Mammary epithelial cell (primary cell): ENCODE measurements at places on chromosomes 6 and 20.

GRCh38 chr20:1696521-1697209 lies 39.1 kb upstream of the SIRPG start:
- DNase-seq = no peak

DNA sequence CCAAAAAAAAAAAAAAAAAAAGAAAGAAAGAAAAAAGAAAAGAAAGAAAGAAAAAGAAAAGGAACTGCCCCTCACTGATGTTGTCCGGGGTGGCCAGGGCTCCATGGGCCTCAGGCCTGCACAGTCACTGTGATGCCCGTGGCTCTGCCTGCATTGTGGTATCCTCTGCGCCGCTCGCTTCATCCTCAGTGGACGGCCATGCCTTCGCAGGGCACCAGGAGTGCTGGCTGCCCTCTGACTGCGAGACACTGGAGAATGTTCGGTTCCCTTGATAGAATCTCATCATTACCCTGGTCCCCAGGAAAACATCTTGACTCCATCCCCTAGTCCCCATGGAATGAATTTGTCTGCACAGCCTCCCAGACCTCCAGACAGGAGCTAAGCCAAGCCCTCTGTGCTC lies 61.7 kb downstream of the TMEM242 start:
- no peak for DNase-seq

DNA sequence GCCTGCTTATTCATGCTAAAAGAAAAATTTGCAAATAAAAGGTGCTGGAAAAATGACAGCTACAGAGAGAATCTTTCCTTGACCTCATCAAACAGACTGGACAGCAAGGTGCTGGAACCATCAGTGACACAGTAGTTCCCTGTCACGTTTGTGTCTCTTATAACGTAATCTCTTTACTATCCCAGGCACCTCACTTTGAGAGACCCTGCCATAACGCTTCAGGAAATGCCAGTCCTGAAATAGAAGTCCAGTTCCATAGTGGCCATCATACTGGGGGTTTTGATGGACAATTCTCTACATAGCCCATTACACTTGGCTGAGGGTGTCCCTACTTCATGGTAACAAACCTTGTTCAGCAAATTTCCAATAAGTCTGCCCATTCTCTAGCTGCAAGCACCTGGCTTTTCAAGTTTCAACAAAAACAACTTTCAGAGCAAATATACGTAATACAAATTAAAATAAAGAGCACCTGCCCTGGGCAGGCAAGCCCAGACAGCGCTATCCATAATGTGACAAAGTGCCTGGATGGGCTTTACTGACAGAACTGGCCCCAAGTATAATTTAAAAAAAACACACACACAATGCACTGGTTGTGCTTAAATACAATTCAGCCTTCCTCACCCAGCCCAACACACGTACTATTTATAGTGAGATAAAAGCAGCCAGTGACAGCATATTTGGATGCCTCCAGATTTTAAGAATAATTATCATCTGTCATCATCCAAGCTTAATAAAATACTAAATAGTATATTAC lies 38.7 kb downstream of the CNKSR3 start:
- peak; percentile 35 for DNase-seq

DNA sequence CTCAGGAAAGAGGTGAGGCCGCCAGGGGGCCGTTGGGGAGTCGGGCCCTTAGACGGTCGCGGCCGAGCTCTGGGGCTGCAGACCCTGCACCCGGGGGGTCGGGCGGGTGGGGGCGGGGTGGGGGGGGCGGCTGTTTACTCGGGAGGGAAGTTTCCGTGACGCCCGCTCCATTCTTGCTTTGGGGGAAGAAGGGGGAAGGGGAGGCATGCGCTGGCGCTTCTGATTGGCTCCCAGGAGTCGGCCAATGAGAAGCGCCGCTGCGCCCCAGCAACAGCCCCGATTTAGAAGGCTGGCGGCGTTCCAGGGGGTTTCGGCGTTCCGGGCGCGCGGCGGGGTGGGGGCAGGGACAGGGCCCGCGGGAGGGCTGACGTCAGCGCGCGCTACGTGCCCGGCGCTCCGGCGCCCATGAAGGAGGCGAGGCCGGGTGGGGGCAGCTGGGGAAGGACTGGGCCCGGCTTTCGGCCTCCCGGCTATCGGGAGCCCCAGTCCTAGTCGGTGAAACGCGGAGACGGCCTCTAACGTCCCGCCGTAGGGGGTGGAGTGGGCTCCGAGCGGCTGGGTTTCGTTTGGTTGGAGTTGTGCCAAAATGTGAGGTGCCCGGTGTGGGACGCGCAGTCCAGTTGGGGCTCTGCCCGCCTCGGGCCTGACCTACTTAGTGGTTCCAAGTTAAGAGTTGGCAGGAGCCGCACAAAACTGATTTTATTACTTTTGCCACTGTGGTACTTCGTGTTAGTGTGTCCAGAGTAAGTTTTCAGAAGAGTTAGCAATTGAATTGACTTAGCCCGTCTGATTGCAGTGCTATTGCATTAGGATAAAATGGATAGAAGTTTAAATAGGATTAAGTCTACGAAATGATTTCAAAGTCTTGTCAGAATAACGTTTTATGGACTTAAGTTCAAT lies 1.1 kb downstream of the PNRC1 start:
- DNase-seq = peak; percentile 92

DNA sequence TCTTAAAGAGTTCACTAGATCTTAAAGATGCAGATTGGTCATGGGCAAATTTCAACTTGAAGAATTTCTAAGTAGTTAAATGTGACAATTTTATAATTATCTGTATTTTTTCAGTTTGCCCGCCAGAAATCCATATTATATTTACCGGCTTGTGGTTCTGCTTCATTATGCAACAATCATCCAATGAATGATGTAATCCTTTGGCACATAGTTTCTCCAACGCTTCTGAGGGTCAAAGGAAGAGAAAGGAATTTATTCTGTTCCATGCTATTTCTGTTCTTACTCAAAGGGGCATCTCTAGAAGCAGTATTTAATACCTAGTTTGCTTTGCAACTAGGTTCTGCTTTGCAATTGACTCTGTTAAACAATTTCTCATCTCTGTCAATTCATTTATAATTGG lies 359.3 kb upstream of the PLCB4 start:
- DNase-seq = no peak

DNA sequence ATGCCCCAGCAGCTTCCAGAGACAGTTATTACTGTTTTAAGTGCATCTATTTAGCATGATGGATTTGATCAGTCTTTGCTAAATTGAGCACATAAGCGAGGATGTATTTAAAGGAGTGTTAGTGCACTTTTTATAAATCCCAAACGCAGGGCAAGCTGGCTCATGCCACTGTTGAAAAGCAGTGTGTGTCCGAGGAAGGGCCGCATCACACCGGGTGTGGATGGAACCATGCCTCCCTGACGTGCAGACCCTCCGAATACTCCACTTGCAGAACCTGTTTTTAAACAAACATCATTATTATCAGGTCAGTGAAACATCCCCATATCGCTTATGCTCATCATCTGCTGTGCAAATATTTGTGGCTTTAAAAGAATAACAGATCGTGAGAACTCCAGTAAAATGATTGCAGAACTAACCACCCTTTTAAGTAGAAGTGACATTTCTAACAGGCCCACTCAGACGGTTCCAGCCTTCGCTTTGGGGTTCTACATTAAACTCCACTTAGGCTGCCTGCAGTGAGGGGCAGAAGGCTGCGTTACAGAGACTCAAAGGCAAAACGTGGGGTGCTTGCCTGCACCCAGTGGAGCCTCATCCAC lies 190.1 kb downstream of the CDH4 start:
- DNase-seq = no peak

- peak; percentile 68 for DNase-seq
Measured at GRCh38 chr20:58309591-58310290, at the start of gene RAB22A. TSS of gene RAB22A (plus strand) at chr20:58309715. CDS start at chr20:58309977, 262 bp downstream.

DNA sequence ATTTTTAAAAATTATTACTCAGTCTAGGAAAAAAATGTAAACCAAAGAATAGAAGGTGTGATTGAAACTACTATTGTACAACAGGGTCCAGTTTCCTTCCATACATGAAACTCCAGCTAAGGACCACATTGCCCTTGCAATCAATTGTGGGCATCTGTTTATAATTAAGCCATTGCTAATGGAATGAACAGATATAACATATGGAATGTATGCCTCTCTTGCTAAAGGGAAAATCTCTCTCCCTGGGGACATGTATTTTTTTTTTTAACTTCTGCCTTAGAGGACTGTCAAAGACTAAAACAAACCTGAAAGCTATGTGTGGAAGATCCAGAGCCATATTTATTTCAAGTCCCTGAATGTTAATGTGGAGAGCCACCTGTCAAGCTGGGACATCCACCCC lies 336.8 kb upstream of the MANEA start:
- DNase-seq = no peak

- no peak for DNase-seq
Measured at GRCh38 chr20:62845416-62846160, 16.0 kb downstream of the TCFL5 start.

DNA sequence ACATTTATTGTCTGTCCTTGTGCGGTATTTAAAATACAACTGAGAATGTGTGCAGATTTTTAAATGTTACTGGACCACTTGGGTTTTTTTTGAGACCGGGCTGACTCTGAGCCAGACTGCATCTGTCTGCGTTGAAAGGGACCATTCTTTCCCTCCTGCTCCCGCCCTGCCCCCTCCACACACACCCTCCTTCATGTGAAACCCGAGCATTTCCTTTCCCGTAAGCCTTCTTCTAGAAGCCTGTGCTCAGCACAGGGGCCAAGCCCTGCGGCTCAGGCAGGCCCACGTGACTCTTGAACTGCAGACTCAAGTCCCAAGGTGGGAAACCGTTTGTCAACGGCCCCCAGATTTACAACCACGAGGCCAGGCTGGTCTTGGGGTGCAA lies 82.7 kb upstream of the FOXC1 start:
- DNase-seq = peak; percentile 32

DNA sequence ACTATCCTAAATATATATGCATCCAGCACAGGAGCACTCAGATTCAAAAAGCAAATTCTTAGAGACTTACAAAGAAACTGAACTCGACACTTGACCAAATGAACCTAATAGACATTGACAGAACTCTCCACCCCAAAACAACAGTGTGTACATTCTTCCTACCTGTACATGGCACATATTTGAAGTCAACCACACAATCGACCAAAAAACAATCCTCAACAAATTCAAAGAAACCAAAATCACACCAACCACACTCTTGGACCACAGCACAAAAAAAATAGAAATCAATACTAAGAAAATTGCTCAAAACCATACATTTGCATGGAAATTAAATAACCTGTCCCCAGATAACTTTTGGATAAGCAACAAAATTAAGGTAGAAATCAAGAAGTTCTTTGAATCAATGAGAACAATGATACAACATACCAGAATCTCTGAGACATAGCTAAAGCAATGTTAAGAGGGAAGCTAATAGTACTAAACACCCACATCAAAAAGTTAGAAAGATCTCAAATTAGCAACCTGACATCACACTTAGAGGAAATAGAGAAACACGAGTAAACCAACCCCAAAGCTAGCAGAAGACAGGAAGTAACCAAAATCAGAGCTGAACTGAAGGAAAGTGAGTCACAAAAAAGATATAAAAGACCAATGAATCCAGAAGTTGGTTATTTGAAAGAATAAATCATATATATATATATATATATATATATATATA lies 12.5 kb upstream of the TREM1 start:
- DNase-seq = no peak

DNA sequence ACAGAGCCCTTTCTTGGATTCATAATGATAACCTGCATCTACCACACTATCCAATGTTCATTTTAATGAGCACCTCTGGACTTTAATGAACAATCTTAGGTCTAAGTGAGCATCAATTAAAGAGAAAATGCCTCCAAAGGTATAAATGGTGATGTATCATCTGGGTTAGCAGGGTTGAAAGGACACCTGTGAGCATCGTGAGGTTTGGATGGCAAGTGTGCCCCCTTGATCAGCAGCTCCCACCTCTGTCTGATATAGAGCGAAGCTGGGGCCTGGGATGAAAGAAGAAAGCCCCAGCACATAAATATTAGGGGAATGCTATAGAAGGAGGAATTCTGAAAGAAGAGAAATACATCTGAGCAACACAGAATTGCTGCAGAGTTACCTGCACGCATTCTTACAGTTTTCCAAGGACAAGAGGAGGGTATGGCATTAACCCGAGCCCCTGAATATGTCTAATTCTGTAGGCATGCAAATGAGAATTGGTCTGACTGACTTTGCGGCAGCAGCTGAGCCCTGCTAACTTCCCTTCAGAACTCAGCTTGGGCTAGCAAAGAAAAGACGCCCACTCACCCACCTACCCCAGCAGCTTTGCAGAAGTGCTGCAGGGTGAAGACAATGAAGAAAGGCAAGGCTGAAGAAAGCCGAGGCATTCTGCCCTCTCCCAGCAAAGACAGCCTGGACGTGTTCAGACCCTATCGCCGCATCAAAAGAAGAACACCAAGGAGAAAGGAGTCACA lies 136.2 kb downstream of the GMPR start:
- DNase-seq = no peak

DNA sequence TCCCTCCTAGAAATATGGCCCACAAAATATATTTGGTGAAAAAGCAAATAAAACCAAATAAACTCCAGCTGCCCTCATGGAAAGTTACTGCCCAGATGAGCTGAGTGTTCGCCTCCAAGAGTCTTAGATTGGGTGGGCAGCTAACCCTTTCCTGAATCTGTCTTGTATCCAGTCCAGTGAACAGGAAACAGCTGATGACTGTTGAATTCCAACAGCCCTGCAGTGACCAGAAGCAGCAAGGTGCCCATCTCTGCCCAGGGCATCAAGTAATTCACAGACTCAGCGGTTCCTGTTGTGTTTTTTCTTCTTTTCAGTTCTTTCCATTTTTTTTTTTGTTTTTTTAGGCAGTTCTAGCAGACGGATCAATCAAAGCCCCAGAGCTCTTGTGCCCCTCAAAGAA lies 199.2 kb downstream of the UBE3D start:
- no peak for DNase-seq

GRCh38 chr6:87174078-87174579 lies 18.8 kb downstream of the ZNF292 start:
- DNase-seq = peak; percentile 36

DNA sequence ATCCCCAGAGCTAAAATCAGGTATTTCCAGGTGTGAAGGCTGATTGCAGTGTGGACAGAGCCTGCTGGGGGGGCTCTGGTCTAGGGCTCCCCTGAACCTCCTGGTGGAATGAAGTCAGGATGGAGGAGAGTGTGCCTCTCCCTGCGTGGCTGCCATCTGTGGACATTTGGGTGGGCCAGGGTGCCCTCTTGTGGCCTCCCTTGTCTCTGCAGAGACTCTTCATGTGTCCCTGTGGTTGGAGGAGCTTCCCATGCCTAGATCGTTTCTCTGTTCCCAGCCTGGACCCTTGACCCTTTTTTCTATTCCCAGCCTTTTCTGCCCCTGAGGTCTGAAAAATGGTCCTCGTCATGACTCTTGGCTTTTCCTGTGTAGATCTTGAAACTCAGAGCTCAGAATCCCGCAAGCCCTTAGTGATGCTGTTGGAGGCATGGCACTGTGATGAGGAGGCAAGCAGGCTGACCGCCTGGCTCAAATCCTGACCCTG lies 9.9 kb upstream of the PSMF1 start:
- DNase-seq = peak; percentile 24

GRCh38 chr20:47677635-47678453 lies 107.4 kb downstream of the SULF2 start:
- DNase-seq = peak; percentile 55

- DNase-seq = no peak
Measured at GRCh38 chr6:52500238-52501129, 76.4 kb downstream of the TRAM2 start.
